ENCODE measurements at places on chromosomes 3 and 15.
A peak's percentile ranks its signal among the peaks of the same experiment; 100 is the strongest.

GRCh38 chr15:66004618-66005262, 135.4 kb downstream of the RAB11A start:
- DNase-seq, result peak; percentile 17

GRCh38 chr3:158160958-158161357, 51.1 kb downstream of the RSRC1 start:
- no peak for DNase-seq

GRCh38 chr3:24386458-24386857, 108.2 kb downstream of the THRB start:
- DNase-seq, result no peak

- no peak for DNase-seq
Measured at GRCh38 chr15:26352909-26353308, 420.0 kb downstream of the GABRB3 start.

DNA sequence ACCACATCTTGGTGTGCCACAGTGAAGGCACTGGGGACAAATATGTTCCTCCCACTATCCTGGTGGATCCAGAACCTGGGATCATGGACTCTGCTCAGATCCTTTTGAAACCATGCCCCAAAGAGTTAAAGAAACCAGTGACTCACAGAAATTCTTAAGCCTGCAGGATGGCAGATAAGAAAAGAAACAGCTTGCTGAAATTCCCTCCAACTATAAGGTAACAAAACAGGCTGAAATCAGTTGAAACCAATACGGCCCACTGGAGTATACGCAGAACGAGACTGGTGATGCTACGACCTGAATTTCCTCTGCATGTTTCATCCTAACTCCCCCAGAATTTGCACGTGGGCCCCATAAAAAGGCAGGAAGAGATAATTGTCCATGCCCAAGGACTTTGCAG, 209.6 kb downstream of the TJP1 start:
- no peak for DNase-seq
